ENCODE measurements at places on chromosomes 5 and 9. TPM values are rescaled to one million over a fixed set of nuclear protein-coding genes. Genes with fewer than 3 reads are reported as not detected.

Gene INPP5E
- 15.1 TPM for polyA plus RNA-seq

Gene SLC6A19
- 1.1 TPM for polyA plus RNA-seq

Gene PRDM9
- 1.2 TPM for polyA plus RNA-seq

Gene GRIA1
- polyA plus RNA-seq = not detected

Gene MCTP1
- not detected for polyA plus RNA-seq

Gene DOCK8
- 23.4 TPM for polyA plus RNA-seq

Gene IFNB1
- not detected for polyA plus RNA-seq

Gene BASP1
- polyA plus RNA-seq = not detected

Gene MRPS27
- polyA plus RNA-seq = 73.6 TPM

Gene SPINK7
- polyA plus RNA-seq = not detected

Gene CAMLG
- polyA plus RNA-seq = 11.0 TPM

Gene JAKMIP2
- polyA plus RNA-seq = not detected

Gene PCDHGB7
- not detected for polyA plus RNA-seq

Gene NR5A1
- not detected for polyA plus RNA-seq

Gene NUTM2G
- not detected for polyA plus RNA-seq

Gene C5orf47
- not detected for polyA plus RNA-seq

Gene TAF11L13
- polyA plus RNA-seq = not detected

Gene PCDHA9
- polyA plus RNA-seq = not detected

Gene BAAT
- 0.88 TPM for polyA plus RNA-seq

Gene C5orf63
- 5.1 TPM for polyA plus RNA-seq

Gene TTC1
- polyA plus RNA-seq = 83.3 TPM

Gene HRH2
- not detected for polyA plus RNA-seq

Gene WNK2
- 1.8 TPM for polyA plus RNA-seq

Gene KCNMB1
- polyA plus RNA-seq = not detected

Gene SLC27A6
- 1.1 TPM for polyA plus RNA-seq

Gene PITX1
- polyA plus RNA-seq = 64.6 TPM

Gene RASGEF1C
- polyA plus RNA-seq = 0.47 TPM

Gene MAMDC2
- polyA plus RNA-seq = not detected

Gene SHOC1
- not detected for polyA plus RNA-seq

Gene ADRA1B
- polyA plus RNA-seq = not detected

Gene DBN1
- 53.2 TPM for polyA plus RNA-seq

Gene OR1J2
- polyA plus RNA-seq = not detected
